ENCODE measurements at places on chromosomes 1 and 21.
A peak's percentile ranks its signal among the peaks of the same experiment; 100 is the strongest.

- H3K4me3 ChIP-seq: peak overlapping the region; percentile 87
- H3K27ac ChIP-seq: peak overlapping the region; percentile 99
- H3K27me3 ChIP-seq: no peaks in the 10 kb centered on the region
Observed at GRCh38 chr1:10210841-10211804, 753 bp downstream of the KIF1B start.

DNA sequence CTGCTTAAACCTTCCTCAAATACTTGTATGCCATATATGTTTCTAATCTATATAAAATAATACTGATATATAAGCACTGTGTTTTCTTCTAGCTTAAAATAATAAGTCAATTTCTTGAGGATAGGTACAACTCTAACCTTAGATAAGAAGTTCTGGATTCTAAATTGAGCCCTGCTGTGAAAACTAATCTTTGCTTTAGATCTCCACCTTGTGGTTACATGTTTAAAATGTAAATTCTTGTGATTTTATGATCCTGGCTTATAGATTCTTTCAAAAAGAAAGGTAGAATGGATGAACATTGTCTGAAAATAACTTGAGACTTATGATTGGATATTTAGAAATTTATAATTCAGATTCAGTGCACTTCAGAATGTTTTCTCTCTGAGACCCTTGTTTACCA, 38.9 kb upstream of the HMCN1 start:
- H3K36me3 ChIP-seq: no peaks in the 10 kb centered on the region
- DNase-seq: no peak
- no peak overlapping the region for H3K27ac ChIP-seq
- H3K27me3 ChIP-seq: no peaks in the 10 kb centered on the region
- no peaks in the 10 kb centered on the region for H3K4me1 ChIP-seq

DNA sequence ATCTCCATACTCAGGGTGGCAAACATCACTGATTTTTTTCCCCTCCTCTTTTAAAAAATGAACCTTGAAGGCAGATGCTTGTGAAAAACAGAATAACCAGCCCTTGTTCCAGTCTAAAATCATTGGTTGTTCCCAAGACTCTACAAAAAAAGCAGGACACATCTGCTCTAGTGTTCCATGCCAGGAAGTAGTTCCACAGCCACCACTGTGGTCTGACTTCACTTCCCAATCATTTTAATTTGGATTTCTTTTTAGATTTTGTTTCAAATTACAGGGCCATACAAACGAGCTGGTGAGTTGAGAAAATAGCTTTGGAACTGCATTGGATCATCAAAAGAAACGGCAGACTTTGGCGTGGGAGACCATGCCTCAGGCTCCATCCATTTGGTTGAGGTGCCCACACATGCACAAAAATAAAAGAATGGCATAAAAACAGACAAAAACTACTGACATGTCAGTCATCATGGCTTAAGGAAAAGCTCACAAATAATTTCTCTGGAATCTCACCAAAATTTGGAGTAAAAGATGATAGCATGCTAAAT, 210.0 kb downstream of the GABPA start:
- H3K27ac ChIP-seq: no peak overlapping the region
- no peak overlapping the region for H3K4me3 ChIP-seq
- no peaks in the 10 kb centered on the region for H3K27me3 ChIP-seq
- no peak for DNase-seq
- H3K36me3 ChIP-seq: no peaks in the 10 kb centered on the region

GRCh38 chr1:42086146-42086545, 67.1 kb upstream of the GUCA2B start:
- H3K36me3 ChIP-seq: no peaks in the 10 kb centered on the region
- no peak overlapping the region for H3K4me3 ChIP-seq
- DNase-seq: no peak
- H3K27me3 ChIP-seq: no peaks in the 10 kb centered on the region
- H3K4me1 ChIP-seq: no peaks in the 10 kb centered on the region
- no peak overlapping the region for H3K27ac ChIP-seq

GRCh38 chr1:232904566-232904965, 45.8 kb upstream of the NTPCR start:
- no peak overlapping the region for H3K4me3 ChIP-seq
- H3K4me1 ChIP-seq: peaks cover 2% of the 10 kb centered on the region
- no peaks in the 10 kb centered on the region for H3K36me3 ChIP-seq
- no peaks in the 10 kb centered on the region for H3K27me3 ChIP-seq
- DNase-seq: no peak

GRCh38 chr1:40663324-40664166, 1.9 kb downstream of the RIMS3 start:
- H3K4me3 ChIP-seq: no peak overlapping the region
- H3K4me1 ChIP-seq: peaks cover 3% of the 10 kb centered on the region
- no peak for DNase-seq
- no peak overlapping the region for H3K27ac ChIP-seq
- no peaks in the 10 kb centered on the region for H3K27me3 ChIP-seq

- H3K4me3 ChIP-seq: no peak overlapping the region
- H3K27ac ChIP-seq: no peak overlapping the region
- no peaks in the 10 kb centered on the region for H3K36me3 ChIP-seq
- no peak for DNase-seq
Observed at GRCh38 chr1:209926045-209926444, 12.0 kb upstream of the SYT14 start.
